ENCODE measurements at places on chromosomes 16 and 17.

DNA sequence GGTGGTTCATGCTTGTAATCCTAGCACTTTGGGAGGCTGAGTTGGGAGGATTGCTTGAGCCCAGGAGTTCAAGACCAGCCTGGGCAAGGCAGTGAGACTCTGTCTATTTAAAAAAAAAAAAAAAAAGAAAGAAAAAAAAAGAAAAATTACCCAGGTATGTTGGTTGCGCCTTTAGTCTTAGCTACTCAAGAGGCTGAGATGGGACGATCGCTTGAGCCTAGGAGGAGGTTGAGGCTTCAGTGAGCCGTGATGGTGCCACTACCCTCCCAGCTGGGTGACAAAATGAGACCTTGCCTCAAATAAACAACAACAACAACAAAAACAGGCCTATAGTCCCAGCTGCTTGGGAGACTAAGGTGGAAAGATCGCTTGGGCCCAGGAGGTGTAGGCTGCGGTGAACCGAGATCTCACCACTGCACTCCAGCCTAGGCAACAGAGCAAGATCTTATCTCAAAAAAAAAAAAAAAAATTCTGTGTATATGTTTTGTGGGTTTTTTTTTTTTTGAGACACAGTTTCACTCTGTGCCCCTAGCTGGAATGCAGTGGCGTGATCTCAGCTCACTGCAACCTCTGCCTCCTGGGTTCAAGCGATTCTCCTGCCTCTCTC lies 12.5 kb upstream of the ANKRD40CL start:
- DNase-seq, result no peak

DNA sequence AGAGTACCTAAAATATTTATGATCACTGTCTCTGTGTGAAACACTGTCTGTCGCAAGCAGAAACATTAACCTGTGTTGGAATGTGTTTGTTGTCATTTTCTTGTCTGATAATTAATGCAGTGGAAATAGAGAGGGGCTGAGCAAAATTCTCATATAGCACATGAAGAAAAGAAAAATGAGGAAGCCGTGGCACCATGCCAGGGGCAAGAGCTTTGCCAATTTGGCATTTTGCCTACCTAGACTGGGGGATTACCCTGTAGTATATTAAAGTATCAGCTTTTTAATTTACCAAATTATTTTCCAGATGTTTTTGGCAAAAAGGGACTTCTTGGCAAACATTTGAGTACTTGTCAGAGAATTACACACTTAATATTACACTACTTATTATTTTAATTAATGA lies 1326.6 kb upstream of the GOT2 start:
- no peak for DNase-seq

DNA sequence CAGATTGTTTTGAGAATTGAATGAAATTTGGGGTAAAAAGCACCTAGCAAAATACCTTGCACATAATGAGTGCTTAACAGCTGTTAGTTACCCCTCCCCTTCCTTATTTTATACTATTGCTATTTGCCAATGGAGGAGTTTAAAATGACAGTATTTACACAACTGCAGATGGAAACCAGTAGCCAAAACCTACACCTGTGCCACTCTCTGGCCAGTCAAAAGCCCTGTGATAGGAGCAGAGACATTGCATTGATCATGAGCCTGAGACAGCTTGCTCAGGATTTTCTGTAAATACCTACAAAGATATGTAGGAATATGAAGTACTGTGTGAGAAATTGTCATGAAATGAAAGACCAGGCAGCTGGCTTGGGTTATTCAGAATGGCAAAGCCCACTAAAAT lies 115.3 kb upstream of the HLF start:
- DNase-seq, result no peak

DNA sequence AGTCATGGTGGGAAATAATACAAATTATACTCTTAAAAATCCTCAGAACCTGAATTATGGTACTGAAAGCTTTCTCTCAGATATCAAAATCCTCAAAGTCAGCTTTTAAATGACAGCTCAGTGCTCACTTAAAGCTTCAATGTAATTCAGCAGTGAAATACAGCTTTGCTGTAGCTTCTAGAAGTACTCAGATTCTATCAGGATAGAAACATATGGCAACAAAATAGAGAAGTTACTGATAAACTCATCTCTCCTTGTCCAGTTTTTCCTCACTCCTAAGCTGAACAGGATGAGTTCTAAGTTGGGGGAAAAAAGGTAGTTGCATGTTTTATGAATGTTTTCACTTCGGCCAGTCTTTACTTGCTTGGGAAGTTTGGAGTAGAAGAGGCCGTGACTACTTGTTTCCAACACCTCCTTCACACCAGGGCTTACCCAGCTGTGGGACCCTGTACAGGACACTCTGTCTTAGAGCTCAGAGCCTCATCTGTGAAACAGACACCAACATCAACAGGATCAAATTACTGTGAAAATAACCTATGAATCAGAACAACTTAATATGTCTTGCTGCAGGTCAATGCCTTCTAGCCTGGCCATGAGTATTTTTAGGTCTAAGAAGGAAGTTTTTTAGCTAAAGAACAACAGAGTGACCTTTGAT lies 30.2 kb downstream of the OGFOD1 start:
- DNase-seq, result no peak

- DNase-seq, result no peak
Observed at GRCh38 chr17:78790552-78790951, 8.5 kb upstream of the CYTH1 start.

- DNase-seq, result no peak
Observed at GRCh38 chr16:82192665-82193064, 22.6 kb upstream of the MPHOSPH6 start.

DNA sequence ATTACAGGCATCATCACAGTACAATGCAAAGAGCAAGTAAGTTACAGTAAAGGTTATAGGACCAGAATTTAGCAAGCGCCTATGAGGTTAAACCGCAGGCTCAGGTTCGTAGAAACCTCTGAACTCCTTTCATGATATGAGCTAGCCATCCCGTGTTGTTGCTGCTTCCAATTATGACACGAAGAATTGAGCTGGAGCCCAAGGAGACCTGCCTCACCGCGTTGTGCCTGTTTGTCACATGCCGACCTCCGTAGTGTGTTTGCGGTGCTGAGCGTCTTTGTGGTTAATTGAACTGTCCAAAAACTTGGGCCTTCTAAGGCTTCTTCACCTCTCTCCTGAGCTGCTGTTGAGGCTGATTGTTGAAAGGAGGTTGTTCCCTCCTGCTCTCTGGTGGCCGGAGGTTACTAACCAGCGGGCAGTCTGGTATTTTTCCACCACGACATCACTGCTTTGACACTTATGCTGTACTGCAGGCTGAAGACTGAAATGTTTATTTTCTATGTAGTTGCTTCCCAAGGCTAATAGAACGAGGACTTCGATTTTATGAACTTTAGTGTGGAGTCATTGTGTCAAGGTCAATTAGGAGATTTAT lies 67.5 kb downstream of the SEC14L1 start:
- no peak for DNase-seq

GRCh38 chr17:66386498-66387351 lies 84.3 kb downstream of the PRKCA start:
- no peak for DNase-seq

DNA sequence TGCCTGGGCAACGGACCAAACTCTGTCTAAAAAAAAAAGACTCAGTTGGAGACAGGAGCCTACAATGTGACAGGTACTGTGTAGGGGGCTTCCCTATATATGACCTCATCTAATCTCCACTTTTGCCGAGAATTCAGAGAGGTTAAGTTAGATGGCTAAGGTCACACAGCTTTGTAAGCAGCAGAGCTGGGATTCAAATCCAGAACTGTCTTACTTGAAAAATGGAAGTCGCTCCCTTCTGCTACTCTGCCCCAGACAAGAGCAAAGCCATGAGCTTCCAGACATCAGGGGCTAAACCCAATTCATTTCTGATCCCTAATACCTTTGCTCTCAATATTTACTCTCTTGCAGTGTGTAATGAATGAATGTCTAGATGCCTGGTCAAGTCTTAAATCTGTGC lies 41.5 kb upstream of the ABCC12 start:
- DNase-seq, result no peak

Data from B cell (primary cell).